ENCODE measurements at places on chromosomes 1 and 21. TPM values are rescaled to one million over a fixed set of nuclear protein-coding genes. Genes with fewer than 3 reads are reported as not detected.

AMPD1 gene
- total RNA-seq, result not detected

FAM177B gene
- total RNA-seq, result not detected

DDX59 gene
- total RNA-seq, result 6.7 TPM

TESK2 gene
- total RNA-seq, result 3.2 TPM

FLG2 gene
- total RNA-seq, result 0.05 TPM

RCSD1 gene
- not detected for total RNA-seq

CD34 gene
- not detected for total RNA-seq

ZC3H12A gene
- 40.6 TPM for total RNA-seq

HLX gene
- 0.42 TPM for total RNA-seq

NMNAT1 gene
- total RNA-seq, result 9.5 TPM

PTCH2 gene
- not detected for total RNA-seq

SLAMF9 gene
- 32.0 TPM for total RNA-seq

OLFML2B gene
- total RNA-seq, result not detected

CFAP45 gene
- total RNA-seq, result 0.09 TPM

Data from airway epithelial cell (primary cell).